ENCODE measurements at places on chromosomes 16 and 17. TPM values are rescaled to one million over a fixed set of nuclear protein-coding genes. Genes with fewer than 3 reads are reported as not detected.

KRT36 gene
- not detected for total RNA-seq

PRM1 gene
- total RNA-seq = not detected

CD300LB gene
- total RNA-seq = not detected

ITGB4 gene
- 2.5 TPM for total RNA-seq

CCL8 gene
- not detected for total RNA-seq

NT5M gene
- 5.0 TPM for total RNA-seq

KRT9 gene
- not detected for total RNA-seq

TOX3 gene
- 29.4 TPM for total RNA-seq

LHX1 gene
- total RNA-seq = not detected

TPSG1 gene
- total RNA-seq = not detected

PRR35 gene
- not detected for total RNA-seq

WNT9B gene
- not detected for total RNA-seq

KIF19 gene
- 0.63 TPM for total RNA-seq

CUEDC1 gene
- total RNA-seq = 14.1 TPM

WNT3 gene
- 6.3 TPM for total RNA-seq

CHAD gene
- total RNA-seq = not detected

KRT33A gene
- total RNA-seq = not detected

ZNF778 gene
- total RNA-seq = 37.6 TPM

SCN4A gene
- not detected for total RNA-seq

FOXK2 gene
- total RNA-seq = 64.5 TPM

ASIC2 gene
- 12.5 TPM for total RNA-seq

ASPHD1 gene
- 13.1 TPM for total RNA-seq

TTLL6 gene
- not detected for total RNA-seq

Measured in parietal lobe (tissue), 2 donors.